ENCODE measurements at places on chromosomes 11 and 22. TPM values are rescaled to one million over a fixed set of nuclear protein-coding genes. Genes with fewer than 3 reads are reported as not detected.

Gene MPZL2
- total RNA-seq, result not detected

Gene ALG8
- 30.3 TPM for total RNA-seq

Gene SCO2
- 3.6 TPM for total RNA-seq

Gene DDTL
- 2.1 TPM for total RNA-seq

Gene OR2AT4
- total RNA-seq, result not detected

Gene INS
- not detected for total RNA-seq

Gene CSF2RB
- total RNA-seq, result not detected

Gene FAM83F
- total RNA-seq, result not detected

Gene ZNF215
- total RNA-seq, result 3.6 TPM

Gene CST6
- 1.8 TPM for total RNA-seq

Gene ZC3H12C
- 10.1 TPM for total RNA-seq

Gene SSTR3
- not detected for total RNA-seq

Gene TTC36
- total RNA-seq, result 1.0 TPM

Gene HOATZ
- not detected for total RNA-seq

Gene TENM4
- 48.4 TPM for total RNA-seq

Gene CHRDL2
- not detected for total RNA-seq

Gene PLA2G3
- total RNA-seq, result not detected

Gene C11orf97
- total RNA-seq, result not detected

Gene PNPLA5
- total RNA-seq, result under 0.01 TPM

Gene POU2AF2
- not detected for total RNA-seq

Gene RNH1
- total RNA-seq, result 502 TPM

Gene ENTHD1
- total RNA-seq, result not detected

Gene GLYAT
- total RNA-seq, result not detected

Gene MUC6
- total RNA-seq, result not detected
